ENCODE measurements at places on chromosomes 2 and 18.

GRCh38 chr18:9619545-9619944 lies 5.2 kb upstream of the PPP4R1 start:
- no peak for DNase-seq

- no peak for DNase-seq
These were observed 17.3 kb downstream of the EVA1A start for GRCh38 chr2:75543446-75543845.

GRCh38 chr2:40087927-40088326 lies 308.9 kb upstream of the THUMPD2 start:
- DNase-seq: no peak

- DNase-seq: no peak
These were observed 15.9 kb upstream of the CD28 start for GRCh38 chr2:203690441-203691047.

DNA sequence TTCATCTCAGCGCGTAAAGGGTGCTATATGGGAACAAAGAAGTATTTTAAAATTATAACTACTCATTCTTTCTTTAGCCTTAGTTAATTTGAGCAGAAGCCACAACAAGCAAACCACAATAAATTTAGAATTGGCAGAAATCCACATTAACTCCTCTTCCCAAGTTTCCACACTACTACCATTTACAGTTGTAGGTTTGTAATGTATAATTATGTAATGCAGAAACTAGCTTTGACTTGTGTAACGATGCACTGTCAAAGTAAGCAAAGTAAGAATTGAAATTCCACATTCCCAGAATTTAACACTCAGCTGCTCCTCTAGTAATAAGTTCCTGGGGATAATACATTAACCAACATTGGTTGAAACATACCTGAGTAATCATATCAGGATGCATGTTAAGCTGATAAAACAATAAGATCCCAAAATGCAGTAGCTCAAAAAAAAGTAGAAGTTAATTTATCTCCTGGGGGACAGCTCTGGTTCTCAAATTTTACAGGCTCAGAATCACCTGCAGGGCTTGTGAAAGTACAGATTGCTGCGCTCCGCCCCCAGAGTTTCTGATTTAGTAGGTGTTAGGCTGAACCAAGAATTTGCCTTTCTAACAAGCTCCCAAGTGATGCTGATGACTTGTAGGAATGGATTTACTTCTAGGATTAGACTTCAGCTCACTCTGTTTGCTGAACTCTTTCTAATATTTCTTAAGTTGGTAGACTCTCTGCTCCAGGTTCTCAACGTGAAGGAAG lies 9.9 kb downstream of the GRP start:
- DNase-seq: no peak

DNA sequence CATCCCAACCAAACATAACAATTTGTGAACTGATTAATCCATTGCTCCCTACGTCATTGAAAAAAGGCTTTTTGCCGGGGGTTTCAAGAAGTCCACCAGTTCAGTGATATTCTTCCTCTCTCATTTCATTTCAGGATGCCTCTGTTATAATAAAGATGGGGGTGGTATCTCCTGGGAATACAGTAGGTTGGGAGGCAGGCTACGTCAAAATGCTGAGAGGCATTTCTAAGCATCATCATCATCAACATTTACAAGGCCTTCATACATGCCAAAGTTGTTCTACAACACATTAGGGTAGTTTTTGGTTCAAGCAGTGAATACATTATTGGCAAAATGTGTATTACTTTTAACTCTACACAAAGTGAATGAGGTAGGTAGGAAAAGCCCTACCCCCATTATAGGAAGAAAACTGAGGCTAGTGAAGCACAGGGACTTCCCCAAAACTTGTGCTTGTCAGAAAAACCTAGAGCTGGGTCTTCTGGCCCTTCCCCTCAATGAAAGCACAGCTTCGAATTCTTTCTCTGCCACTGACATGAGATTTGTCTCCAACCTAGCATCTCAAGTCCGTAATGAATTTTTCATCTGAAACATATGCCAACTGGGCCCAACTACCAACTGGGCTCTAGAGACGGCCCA lies 11.3 kb downstream of the OSR1 start:
- DNase-seq: no peak

DNA sequence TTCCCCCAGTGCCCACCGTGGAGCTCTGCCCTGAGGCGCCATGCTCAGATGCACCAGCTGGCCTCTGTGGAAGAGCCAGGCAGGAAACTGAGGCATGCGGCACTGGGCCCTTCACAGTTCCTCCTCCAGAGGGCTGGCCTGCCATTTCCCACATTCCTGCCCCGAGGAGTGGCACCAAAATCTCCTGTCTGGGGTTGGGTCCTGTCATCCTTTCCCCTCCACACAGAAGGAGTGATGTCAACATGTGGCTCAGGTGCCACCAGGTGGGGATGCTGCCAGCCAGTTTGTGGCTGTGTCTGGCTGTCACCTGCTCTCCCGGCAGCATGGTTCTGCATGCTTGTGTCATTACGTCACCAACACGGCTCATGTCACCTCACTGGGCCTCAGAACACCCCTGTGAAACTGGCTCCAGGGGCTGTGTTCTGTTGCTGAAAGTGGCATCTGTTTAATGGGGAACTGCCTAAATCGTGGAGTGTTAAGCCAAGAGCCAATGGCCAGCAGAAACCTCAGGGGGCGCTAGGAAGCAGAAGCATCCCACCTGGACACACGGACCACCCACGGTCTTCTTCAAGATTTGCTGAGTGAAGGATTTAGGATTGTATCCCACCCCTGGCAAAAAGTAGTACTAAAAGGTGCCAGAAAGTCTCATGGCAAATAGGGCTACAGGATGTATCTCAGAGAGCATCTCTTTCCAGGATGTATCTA lies 51.3 kb downstream of the ZAP70 start:
- DNase-seq: no peak

DNA sequence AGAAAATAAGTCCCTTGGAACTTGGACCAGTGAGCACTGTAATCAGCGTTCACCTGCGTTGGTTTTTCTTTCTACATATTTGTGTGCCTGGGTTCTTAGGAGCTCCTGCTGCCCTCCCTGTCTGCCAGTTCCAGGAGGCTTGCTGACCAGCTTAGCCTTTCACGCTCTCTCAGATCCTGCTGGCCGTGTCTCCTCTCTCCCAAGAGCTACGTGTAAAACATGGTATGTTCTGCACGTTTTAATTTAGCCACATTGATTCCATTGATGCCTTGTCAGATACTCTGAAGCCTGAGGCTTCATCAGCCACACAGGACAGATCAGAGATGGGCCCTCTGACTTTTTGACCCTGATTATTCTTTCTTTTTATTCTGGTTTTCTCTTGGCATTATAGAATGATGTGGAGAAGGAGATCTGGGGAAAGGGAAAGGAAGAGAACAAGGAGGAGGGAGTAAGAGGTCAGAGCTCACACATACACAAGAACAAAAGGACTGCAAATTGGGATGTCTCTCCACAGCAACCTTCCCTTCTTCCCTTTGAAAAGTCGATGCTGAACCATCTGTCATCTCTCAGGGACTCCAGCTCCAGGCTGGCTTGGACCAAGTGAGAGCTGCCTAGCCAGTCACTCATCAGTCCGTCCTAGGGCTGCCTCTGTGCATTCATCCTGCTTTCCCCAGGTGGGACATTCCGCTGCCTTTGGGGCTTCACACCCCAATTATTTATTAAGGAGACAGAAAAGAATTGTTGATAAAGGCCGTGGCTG lies 152.8 kb downstream of the PIK3C3 start:
- DNase-seq: no peak

DNA sequence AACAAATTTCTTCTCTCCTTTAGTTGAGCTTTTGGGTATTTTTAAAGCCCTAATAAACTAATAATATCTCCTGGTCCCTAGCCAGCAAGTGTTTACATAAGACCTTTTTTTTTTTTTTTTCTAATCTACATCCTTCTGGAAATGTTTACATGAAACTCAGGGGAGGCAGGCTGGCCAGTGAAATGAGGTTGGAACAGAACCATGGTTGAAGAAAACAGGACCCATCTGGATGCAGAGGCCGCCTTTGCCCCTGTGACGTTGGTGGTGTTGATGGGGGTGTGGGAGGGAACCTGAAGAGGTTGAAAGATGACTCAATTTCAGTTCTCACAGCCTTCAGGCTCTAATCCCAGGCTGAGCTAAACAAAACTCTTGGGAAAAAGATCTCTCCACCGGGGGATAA lies 118.5 kb downstream of the NRP2 start:
- DNase-seq: no peak

DNA sequence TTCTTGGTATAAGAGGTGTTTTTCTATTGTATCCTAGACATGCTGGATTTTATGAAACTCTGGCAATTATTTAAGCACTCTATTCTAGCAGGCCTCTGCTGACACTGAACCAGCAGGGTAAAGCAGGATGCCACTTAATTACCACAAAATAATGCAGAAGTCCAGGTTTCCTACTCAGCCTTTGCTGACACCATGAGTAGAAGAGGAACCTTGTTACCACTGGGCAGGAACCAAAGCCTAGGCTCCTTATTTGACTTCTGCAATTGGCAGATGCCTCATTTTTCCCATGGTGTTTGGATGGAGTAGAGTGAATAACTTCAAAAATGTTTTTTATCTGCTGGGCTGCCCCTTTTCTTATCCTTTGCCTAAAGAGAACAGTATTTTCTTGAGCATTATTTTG lies 60.8 kb downstream of the THNSL2 start:
- no peak for DNase-seq

GRCh38 chr18:58216071-58216481 lies 172.1 kb downstream of the NEDD4L start:
- no peak for DNase-seq

DNA sequence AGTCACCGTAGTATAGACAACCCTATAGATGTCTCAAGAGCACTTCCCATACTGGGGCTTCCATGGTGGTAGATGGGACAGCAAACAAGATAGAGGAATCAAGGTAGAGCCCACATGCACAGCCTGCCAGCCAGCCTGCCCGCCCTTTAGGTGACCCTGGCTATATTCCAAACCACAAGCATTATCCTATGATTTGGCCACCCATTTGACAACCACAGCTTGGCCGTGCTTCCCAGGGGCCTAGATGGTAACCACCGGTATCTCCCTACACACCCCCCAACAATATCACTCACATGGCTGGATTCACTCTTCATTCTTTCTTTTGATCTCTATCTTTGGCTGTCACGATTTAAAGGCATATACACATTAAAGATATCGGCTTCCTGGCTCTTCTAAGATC lies 85.3 kb downstream of the CDK15 start:
- DNase-seq: no peak

GRCh38 chr2:116477229-116477628 lies 1337.3 kb upstream of the DDX18 start:
- DNase-seq: no peak

DNA sequence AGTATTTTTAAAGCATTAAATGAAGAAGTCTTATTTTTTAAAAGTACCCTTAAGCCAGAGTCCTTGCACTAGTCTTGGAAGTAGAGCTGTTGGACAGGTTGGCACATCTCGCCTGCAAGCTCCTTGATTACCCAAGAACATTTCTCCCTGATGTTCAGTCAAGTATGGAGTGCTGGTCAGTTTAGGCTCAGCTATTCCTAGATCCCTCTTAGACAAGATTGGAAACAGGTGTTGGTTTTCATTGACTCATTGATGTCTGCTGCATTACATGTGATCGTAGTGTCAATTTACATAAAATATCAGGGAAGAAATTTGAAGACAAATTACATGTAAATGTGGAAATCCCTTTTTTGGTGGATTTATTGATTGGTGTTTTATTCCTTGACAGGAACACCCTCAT lies 170.4 kb downstream of the ZNF407 start:
- no peak for DNase-seq

- DNase-seq: no peak
These were observed 37.3 kb upstream of the TANK start for GRCh38 chr2:161122772-161123530.

DNA sequence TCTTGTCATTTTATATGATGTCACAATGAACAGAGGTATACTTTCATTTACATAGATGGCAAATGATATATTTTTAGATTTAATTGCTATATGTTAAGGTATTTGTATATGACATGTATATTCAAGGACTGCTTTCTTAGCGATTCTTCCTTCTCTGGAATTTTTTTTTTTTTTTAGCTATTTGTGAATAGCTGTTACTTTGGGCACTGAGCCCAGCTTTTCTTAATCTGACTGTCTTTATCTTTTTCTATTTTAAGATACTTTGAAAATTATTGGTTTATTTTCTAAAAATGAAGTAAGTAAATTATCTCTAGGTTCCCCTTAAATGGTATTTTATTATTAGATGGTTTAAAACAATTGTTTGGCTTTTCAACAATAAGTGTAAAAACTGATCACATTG lies 4.0 kb upstream of the GLS start:
- no peak for DNase-seq

DNA sequence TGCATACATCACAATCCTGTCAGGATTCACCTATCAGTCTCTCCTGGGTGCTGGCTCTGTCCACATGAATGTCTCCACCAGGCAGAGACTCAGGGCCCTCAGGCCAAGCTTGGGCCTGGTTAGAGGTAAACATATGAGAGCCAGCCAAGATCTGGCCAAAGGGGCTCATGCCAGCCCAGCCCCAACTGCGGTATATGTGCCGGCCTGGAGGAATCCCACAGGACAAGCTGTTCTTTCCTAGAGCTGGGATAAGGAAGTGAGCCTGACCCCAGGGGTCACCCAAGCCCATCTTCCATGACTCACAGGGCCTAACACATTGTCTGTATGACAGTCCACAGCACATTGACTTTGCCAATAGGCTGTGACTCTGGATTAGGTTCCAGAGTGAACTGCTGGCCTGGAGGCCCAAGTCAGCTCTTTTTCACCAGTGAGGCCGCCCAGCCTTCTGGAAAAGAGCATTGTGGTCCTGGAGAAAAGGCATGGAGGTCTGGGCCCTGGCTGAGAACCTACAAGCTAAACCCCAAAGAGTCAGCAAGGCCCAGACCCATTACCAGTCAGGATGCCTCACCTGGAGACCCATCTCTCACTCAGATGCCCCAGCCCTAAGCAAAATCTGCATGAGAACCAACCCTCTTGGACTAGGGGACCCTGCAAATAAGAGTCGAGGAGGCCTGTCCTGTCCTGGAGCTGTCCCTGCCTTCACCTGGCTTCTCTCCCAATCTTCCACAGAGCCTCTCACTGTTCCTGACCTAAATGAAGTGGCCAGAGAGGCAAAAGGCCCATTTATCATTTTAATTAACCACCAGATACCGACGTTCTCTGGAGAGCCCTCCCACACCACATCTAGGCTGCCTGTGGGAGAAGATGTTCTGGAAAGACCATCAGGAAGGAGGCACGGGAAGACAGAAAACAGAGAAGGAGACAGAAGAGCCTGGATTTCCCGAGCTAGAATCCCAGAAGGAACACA lies 120.9 kb upstream of the PKDCC start:
- no peak for DNase-seq

- no peak for DNase-seq
These were observed 99.6 kb downstream of the KCNF1 start for GRCh38 chr2:11011359-11011758.

- DNase-seq: no peak
These were observed 140.8 kb downstream of the SEPTIN10 start for GRCh38 chr2:109472974-109473373.
